ENCODE measurements at places on chromosomes 13 and 19.
A peak's percentile ranks its signal among the peaks of the same experiment; 100 is the strongest.

- peak; percentile 18 for DNase-seq
Measured at GRCh38 chr19:10364644-10365043, 15.7 kb downstream of the TYK2 start.

DNA sequence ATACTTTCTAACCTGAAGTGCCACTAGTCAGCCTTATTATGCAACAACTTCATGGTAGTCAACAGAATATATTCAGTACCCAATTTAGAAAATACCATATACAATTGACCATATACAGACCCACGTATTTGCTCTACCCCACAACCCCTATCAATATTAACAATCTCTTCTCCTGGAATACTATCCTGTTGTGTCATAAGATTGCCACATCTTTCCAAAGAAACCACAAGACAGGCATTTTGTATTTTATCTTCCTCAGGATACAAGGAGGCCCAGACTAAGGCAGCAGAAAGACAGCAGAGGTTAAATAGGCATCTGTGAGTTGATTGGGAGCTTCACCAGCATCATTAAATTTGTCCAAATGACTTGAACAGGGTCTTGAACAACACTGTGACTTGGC, 4.5 kb downstream of the SPART start:
- no peak for DNase-seq

GRCh38 chr19:46357846-46358583, 11.1 kb downstream of the PPP5C start:
- DNase-seq, result no peak

DNA sequence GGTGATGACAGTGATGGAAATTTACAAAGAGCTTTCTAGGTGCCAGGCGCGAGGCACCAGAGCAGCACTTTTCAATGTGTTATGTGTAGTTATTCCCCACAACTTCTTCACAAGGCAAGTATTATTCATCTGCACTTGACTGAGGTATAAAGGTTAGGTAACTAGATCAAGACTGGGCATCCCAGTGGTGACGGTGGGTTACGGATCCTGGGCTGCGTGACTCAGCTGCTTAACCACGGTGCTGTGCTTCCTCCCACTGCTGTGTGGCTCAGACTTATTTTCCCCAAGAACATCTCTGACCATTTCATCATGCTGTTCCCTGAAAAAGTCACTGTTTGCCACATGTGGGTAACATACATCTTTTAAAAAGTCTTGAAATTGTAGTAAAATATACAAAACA, 19.3 kb downstream of the EDDM13 start:
- DNase-seq, result no peak

- no peak for DNase-seq
Measured at GRCh38 chr19:14558370-14559066, 13.3 kb downstream of the NDUFB7 start.

DNA sequence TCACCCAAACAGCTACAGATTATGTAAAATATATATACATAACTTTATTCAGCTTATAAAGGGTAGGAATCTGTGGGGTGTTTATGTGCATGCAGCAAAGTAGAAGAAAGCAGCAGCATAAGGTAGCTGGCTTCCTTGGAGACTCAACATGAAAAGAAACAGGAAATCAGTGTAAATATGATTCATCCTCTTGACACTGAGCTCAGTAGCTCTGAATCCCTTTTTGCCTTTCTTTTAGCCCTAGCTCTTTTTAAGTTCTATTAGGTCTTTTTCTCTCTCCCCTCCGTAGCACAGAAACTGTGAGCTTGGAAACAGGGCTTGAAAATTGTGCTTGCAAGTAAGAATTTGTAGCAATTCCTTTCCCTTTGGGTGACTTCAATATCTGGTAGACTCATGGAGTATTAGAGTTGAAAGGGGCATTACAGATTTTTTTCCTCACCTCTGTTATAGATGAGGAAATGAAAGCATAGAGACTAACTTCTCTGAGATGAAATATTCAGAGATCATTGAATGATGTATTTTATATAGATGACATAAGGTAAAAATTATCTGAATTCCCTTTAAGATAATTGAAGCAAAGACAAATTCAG, 314.4 kb downstream of the PCDH9 start:
- no peak for DNase-seq

- no peak for DNase-seq
Measured at GRCh38 chr13:82654143-82654542, 1228.1 kb downstream of the SLITRK1 start.

DNA sequence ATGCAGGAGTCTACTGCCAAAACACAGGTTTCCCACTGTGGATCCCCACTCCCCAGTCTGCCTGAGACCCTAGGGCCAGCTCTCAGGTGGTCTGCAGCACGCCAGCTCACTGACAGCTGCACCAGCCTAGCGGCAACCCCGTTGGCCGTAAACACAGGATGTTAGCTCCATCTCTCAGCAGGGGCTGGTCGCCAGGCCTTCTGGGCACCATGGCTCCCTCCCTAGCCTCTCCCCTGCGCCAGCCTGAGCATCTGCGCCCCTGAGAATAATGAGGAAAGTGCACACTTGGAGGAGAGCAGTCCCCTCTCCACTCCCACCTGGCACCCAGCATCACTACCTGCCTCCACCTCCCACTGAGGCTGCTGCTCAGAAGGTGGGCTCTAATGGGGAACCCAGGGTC, 20.8 kb upstream of the EPHX3 start:
- no peak for DNase-seq

GRCh38 chr13:101552286-101552685, 99.8 kb downstream of the ITGBL1 start:
- no peak for DNase-seq

DNA sequence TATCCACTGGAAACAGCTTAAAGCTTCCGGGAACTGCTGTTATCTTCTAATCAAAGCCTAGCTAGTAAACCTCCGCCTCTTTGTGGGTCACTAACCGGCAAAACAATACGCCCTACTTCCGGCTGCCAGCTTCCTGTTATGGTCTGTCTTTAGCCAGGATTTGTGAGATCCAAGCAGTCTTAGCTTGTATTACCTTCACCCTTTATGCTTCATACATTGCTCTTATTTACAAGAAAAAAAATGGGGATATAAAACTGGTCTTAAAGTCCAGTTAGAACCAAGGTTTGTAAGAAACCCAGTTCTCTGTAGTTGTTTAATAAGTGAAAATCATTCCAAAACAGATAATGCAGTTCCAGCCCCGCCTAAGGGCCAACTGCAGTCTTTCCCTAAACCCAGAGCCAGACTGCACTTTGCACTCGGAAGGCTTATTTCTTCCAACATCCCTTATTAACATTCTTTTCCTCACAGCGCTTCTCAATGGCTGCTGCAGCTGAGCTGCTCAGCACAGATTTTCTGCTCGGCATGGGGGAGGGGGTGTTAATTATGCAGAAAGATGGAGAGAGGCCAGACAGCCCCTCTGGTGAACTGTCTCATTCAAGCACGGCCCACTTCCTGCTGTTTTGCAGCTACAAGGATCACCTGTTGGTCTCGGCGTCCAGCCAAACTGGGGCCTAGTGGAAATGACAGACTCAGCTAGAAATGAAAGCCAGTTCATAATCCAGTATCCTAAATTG, 368.4 kb downstream of the KLF12 start:
- DNase-seq, result peak; percentile 56

DNA sequence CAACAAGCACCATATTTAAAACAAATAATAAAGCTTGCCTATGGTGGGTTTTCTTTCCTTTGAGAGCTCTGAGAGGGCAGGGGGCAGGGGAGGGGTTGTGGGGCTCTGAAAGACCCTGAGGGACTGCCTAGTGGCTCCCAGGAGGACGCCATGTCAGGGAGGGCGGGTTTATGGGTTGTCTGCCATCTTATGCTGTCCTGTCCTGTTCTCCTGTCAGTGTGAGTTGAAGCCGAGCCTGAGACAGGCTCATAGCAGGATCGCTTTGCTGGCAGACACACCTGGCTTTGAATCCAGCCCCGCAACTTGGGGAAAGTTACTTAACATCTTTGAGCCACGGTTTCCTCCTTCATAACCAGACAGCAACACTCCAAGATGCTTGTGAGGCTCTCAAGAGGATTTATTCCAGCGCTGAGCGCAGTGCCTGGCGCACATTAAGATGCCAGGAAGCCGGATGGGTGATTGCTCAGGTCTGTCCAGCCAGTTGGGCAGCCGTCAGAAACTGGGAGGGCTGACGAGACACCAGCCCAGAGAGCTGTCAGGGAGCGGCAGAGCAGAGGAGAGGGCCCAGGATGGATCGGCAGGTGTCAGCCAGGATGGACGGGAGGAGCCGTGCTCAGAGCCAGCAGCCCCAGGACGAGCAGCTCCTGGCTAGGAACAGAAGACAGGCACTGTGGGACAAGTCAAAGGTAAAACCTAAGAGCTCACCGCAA, 36.8 kb upstream of the C1QTNF9 start:
- DNase-seq, result no peak

DNA sequence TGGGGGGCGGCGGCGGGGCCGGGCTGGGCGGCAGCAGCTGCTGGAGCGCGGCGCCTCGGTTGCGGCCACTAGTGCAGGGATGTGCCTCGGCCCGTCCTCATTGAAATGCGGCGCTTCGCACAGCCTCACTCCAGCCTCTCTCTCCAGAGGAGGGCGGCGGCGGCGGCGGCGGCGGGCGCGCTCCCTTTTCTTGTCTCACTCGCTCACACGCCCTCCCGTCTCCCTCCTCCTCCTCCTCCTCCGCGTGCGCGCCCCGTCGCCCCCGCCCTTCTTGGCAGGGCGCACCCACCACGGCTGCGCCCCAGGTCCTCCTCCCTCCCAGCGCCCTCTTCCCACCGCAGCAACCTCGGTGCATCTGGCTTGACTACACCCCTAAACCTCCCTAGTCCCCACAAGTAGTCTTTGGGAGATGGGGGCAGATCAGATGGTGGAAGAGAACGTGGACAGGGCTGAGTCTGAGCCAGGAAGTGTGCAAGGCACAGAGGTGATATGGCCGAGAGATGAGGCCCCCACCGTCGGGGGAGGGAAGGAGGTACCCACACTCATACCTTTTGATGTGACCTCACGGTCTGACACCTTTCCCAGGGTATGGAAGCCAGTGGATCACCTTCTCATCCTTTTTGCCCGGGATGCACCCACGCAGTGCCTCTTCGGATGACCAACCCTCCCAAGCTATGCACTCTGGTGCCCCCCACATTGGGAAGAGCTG, at the start of gene DCLK1:
DCLK1 (minus strand) TSS at position 161 of the 709 bp plus-strand sequence.
- no peak for DNase-seq

DNA sequence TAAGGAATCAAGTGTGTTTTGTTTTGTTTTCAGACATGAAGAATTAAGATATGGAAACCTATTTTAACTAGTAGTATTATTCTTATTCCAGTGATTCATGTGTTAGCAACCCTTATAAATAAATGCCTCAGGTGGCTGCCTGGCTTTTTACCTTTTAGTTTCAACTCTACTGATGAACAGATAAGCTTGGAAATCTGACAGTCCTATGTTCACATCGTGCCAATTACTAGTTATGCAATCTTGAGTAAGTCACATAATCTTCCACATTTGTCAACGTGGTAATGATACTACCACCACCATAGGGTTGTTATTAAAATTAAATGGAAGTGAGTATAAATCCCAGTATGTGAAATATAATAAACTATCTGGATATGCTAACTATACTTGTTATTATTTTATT, 64.3 kb downstream of the TBC1D4 start:
- DNase-seq, result no peak

- DNase-seq, result peak; percentile 2
Measured at GRCh38 chr19:15702534-15702930, 25.3 kb upstream of the OR10H2 start.

DNA sequence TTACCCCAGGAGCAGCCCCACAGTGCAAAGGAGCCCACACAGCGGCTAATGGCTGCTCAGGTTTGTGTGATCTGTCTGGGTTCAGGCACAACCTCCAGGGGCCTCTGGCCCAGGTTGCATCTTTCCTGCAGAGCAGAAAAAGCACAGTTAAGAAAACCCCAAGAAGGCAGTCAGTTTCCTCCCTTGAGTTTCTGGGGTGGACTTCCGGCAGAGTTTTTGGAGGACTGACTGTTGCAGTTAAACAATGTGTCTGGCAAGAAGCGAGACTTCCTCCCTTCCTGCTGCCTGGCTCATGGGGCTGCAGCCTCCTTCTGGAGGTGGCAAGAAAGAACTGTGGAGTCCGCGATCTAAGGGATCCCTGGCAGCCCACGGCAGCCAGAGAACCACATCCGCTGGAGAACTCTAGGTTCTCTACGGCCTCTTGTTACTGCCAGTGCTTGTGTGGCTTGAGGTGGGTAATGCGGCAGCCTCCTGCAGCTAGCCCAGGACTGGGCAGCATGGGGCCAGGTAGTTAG, 114.4 kb downstream of the ZDHHC20 start:
- DNase-seq, result no peak

DNA sequence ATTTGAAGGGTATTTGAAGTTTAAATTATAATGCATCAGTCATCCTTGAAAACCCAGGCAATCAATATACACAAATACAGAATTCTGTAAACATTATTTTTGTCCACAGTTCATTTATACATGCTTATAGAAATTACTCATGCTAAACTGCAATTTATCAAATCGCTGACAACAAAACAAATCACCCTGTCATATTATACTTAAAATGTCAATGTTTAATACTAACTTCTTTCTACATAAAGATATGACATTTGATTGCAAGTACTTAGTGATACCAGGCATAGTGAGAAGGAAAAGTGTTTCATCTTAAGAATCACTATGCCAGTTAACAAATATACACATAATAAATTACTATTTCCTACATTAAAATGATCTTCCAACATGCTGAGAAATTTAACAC, 232.0 kb downstream of the PCDH20 start:
- DNase-seq, result no peak

DNA sequence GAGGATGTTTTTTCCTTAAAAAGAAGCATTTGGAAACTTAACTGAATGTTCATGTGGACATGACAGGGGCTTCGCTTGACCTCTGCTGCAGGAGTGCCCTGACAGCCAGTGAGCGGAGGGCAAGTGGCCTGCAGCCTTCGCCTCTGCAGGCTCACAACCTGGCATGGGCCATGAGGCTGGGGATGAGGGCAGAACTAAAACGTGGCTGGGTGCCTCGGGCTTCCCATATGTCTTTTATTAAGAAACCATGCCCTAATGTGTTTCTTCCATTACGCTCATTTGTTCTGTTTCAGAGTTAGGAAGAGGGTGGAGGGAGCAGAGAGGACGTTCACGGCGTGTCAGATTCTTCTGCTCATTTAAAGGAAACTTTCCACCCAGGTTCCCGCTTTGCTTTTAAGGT, 2.9 kb downstream of the ARHGEF7 start:
- no peak for DNase-seq

DNA sequence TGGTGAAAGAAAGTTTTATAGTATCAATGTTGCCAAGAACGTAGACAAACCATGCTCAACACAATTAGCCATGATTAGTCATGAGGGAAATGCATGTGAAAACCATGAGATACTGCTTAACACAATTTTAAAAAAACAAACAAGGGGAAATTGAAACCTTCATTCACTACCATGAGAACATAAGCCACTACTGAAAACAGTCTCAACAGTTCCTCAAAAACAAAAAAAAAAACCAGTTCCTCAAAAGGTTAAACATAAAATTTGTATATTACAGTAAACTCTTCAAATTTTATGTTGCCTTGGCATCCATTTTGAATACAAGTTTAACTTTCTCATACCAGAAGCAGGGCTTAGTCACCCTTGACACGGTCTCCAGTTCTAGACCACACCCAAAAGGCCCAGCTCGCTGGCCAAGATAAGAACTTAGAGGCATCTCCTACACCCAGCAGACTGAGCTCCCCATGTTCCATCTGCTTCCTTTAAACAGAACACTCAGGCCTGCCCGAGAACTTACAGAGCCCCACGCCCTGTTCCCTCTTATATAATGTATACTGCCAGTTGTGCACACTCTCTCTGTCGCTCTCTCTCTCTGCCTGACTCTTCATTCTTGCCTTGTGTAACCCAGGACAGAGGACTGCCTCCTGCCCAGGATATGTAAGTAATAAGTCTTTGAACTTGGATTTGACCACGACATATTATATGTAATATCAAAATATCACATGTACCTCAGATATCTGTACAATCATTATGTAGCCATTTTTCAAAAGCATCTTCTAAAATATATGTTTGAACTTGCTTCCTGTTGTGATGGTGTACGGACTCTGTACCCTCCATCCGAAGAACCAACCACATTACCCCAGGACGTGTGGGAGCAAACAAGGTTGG, 67.4 kb downstream of the STK24 start:
- DNase-seq, result no peak

All from amygdala (tissue), 56 donors.